ENCODE measurements at places on chromosomes 5 and 9.

GRCh38 chr5:14168144-14168792 lies 25.1 kb downstream of the TRIO start:
- DNase-seq: no peak

- DNase-seq: no peak
Measured at GRCh38 chr5:176734756-176735342, 75.5 kb upstream of the UNC5A start.

DNA sequence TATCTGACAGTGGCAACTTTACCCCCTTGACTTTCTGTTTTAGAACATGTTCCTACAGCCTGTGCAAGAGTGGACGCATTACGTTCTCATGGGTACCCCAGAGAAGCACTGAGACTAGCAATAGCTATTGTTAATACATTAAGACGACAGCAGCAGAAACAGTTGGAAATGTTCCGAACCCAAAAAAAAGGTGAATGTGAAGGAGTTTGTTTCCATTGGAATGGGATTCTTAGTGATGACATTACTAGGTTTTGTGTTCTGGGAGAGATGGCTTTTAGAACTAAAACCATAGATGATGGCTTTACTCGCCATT lies 194.1 kb downstream of the ZSWIM6 start:
- no peak for DNase-seq

DNA sequence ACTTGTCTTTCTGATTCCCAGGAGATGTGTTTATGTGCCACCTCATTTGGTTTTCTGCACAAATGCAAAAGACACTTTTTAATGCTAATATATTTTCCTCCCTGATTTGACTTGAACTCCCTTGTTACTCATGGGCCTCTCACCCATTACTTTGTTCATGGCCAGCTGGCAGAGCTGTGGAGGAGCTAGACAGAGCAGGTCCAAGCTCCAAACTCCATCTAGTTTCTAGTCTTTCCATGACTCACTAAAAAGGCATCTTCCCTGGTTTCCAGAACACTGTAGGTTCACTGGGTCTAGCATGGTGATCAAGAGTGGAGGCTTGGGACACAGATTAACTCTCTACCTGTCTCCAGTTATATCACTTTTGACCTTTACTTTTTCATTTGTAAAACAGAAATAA lies 161.0 kb upstream of the SLC28A3 start:
- no peak for DNase-seq

GRCh38 chr9:136403538-136403914 lies 3.6 kb upstream of the SNAPC4 start:
- no peak for DNase-seq

DNA sequence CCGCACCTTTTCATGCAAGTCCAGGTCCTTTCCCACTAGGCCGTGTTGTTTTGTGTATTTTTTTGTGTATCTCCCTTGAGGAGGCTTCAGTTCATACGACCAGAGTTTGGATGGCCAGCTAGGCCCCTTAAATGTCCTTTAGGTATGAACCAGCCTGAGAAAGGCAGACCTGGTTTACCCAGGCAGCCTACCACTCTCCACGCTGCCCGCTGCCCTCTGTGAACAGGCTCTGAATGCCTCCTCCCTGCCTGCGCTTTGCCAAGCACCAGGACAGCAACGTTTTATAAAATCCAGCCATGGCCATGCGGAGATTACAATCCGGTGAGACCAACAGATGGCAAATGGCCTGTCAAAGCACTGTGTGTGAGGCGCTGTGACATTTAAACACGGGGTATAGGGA lies 626 bp upstream of the CLTB start:
- DNase-seq: no peak

DNA sequence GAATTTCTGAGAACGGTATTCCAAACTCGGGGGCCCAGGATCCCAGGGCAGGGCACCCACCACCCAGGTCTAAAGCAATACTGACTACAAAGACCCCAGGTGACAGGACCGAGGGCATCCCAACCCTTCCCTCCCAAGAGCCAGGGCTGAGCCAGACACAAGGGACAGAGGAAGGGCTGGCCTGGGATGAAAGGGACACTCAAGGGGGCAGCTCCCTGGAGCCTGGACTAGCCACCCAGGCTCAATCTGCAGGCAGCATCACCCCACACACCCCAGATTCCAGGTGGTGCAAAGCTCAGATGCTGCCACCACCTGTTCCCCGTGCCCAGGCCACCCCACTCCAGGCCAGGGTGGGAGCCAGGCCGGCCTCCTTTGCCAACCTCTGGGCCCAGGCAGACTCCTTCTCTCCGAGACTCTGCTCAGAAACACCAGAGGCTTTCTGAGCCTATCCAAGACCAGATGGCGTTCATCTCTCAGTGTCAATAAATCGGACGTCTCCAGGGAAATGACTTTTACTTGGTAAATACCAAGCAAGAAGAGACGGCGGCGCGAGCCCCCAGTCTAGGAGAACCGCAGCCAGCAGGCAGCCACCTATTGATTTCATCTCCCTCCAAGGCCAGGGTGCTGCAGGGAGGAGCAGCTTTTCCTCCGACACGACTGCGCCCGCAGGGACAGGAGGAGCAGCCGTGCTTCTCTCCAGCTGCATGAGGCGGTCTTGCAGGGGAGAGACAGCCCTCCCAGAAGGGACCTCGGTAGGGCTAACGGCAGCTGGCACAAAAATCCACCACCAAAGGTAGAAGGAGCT lies 94.1 kb upstream of the ADAMTS2 start:
- DNase-seq: no peak

- no peak for DNase-seq
Measured at GRCh38 chr9:85392260-85392659, 349.5 kb downstream of the AGTPBP1 start.

DNA sequence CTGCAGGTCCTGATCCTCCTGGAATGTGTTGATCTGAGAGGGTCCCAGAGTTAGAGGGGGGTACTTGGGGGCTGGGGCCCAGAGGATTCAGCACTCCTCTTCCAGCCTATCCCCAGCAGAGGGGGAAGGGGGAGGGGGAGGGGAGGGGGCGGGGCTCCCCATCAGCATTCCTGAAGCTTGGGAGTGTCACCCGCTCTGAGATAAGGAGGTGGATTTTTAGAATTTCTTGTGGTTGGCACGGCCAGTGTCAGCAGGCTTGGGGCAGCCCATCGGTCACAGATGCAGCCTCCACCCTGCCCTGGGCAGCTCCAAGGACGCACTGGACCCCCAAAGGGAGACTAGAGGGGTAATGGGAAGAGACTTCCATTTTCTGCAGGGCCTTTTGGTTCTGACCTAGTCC lies 5.3 kb downstream of the FGF18 start:
- DNase-seq: peak; percentile 67

DNA sequence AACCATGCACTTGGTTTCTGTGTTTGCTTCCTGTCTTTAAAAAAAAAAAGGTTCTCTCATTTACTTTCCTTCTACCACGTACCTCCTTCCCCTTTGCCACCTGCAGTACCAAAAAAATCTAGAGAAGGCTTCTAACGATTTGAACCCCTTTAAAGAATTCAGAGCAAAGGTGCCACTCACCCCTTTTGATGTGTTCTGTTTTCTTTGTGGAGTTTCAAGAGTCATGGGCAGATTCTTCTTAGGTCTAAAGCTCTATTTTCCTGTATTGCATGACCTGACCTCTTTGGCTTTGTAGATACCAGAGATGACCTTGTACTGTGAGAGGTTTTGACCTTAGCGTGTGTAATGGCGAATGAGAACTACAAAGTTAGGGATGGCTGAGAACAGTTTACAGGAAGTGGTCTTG lies 29.0 kb downstream of the TXNDC8 start:
- DNase-seq: no peak

DNA sequence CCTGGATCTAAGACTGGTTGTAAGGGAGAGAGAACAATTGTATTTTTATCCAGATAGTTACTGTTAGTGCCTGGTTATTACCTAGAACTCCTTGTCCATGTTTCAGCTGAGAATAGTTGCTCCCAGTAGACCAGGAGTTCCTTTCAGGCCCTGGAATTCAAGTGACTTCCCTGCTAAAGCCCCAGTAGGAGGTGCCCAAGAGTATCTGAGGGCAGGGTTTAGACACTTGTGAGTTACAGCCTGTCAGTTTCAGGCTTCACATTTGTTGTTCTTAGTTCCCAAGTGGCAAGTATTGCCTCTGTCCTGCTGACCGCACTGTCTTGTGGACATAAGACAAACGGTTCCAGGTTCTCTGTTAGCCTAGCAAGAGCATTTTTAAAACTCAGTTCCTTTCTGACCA lies 743.9 kb upstream of the SEMA6A start:
- peak; percentile 38 for DNase-seq

DNA sequence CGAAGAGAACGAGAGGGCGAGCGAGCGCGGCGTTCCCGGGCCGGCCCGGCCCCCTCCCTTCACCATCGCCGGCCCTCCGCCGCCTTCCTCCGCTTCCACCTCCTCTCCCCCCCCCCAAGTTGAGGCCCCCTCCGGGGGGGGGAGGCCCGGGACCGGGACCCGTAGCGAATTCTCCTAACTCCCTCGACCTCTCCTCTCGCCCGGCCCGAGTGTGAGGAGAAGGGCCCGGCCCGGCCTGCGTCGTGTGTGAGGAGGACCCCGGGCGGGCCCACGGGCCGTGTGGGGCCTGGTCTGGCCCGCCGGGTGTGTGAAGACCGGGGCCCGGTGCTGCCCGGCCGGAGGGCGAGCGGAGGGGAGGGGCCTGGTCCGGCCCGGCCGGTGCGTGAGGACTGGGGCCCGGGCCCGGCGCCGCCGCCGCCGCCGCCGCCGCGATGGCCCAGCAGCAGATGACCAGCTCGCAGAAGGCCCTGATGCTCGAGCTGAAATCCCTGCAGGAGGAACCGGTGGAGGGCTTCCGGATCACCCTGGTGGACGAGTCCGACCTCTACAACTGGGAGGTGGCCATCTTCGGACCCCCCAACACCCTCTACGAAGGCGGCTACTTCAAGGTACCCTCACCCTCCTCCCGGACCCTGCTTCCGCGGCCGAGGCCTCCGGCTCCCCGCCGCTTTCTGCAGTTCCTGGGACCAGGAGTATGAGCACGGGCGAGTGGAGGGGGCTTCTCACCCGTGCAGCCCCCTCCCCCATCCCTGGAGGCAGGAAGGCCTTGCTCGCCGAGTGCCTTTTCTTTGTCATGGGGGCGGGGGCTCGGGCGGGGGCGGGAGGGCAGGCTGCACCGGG lies 587 bp downstream of the UBE2R2 start:
- DNase-seq: peak; percentile 76

DNA sequence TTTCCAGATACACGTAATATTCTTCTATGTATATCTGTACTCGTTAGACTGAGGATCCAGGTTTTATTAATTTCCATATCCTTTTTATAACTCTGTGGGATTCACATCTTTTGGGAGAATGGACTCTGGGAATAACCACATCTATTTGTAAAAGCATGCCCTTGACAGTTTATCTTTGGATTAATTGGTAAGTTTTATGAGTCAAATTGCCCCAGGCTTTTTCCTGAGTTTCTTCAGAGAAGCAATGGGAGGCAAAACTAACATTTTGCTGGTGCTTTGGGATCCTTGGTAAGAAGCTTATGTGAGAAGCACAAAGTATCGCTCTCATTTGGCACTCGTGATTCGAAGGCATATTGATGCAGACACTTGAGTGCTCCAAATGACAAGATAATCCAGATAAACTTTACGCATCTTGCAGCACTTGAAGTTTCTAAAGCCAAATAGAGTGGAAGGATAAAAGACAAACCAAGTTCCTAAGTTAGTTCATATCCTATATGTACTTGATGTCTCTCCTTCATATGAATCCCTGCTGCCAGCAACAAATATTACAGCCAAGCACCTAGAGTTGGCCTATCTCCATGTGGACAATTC lies 324.7 kb downstream of the TLE4 start:
- DNase-seq: no peak

DNA sequence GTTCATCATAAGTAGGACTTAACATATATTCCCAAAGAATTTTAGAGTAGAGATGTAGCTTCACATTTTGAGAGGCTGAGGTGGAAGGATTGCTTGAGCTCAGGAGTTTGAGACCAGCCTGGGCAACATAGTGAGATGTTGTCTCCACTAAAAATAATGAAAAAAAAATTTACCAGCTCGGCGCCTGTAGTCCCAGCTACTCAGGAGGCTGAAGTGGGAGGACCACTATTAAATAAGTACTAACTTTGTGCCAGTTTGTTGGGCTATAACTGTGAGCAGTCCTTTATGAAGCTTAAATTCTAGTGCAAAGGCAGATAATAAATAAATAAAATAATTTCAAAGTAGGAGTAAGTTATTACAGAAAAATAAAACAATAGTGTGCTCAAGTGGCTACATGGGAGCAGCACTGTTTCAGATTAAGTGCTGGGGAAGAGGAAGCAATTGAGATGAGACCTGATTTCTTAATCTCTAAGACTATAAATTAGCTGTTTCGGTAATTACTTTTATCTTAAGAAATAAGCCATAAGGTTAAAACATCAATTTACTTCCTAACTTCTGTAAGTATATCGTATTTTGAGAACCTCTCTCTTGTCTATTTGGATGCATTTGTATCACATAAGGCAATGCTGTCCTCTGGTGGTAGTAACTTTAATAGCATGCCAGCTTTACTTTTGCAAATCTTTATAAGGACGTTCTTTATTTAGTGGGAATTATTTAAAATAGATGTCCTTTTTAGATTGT lies 98.9 kb downstream of the CSNK1G3 start:
- DNase-seq: peak; percentile 48

DNA sequence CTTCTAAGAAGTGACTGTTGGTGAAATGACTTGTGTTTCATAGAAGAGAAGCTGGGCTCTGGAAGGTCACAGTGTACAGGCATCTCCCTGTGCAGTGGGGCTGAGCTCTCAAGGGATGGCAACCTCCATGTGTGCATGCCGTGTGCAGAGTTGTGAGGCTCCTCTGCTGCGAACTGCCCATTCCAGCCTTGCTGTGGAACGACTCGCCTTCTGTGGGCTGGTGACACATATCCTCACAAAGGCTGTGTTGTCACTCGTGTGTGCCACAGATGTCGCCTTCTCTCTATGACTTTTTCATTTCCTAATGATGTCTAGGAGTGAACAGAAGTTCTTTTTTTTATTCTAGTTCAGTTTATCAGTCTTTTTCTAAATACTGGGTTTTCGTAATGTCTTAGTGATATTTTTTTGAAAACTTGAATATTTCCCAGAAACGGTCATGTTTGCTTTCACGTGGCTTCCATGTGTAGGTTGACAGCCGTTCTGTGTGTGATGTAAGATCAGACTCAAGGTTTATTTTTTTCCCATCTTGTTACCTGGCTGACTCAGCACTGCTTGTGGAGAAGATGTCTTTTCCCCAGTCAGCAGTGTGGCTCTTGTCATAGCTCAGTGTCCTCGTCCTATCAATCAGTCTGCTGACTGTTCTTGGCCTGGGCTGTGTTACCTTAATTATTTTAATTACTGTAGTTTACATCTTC lies 57.3 kb upstream of the CACNA1B start:
- DNase-seq: no peak

DNA sequence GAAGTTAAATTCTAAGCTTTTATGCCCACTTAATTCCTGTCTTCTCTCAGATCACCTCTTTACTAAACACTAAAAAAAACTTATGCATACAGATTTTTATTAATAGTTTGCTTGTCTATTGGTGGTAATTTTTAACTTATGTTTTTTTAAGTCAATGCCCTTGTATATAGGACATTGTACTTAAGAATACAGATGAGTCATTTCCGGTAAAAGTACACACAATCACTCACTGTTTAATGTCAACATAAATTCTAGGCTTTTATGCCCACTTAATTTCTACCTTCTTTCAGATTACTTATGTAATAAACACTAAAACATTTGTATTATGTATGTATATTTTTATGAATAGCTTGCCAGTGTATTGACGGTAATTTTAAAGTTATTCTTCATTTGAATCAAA lies 872.8 kb upstream of the CDH9 start:
- DNase-seq: no peak
